ENCODE measurements at places on chromosomes 13 and 19.

- DNase-seq, result no peak
These were observed 372.0 kb downstream of the RFC3 start for GRCh38 chr13:34189946-34190345.

DNA sequence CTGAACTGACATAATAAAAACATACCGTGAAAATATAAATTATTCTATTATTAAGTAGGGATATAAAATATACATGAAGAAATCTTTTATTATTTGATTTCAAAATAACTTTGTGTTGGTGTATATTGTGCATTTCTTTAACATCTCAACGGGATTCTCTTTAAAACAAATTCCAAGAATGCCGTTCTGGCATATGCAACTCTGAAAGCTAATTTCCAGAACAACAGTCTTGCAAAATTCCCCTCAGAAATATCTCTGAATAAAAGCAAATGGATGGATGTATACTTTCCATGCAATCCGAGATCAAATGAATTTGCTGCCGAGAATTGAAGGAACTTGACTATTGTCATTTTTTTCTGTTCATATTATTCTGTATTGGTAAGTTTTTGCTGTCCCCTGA, 1579.8 kb downstream of the PCDH9 start:
- no peak for DNase-seq

DNA sequence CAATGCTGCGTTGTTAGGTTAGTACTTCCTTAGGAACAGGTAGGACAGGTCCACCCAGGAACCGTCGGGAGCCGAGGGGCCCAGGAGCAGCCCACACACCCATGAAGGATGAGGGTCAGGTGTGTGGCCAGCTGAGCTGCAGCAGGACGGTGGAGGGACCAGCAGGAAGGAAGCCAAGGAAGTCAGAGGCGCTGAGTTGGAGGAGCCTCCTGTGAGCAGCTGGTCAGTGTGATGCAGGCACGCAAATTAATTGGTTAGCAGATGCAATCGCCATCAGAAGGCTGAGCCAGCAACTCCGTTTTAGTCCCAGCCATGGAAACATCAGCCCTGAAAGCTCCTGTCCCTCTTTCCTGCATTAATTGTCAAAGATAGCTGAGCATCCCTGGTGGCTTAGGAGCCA, 114.9 kb upstream of the SOX1 start:
- DNase-seq, result no peak

DNA sequence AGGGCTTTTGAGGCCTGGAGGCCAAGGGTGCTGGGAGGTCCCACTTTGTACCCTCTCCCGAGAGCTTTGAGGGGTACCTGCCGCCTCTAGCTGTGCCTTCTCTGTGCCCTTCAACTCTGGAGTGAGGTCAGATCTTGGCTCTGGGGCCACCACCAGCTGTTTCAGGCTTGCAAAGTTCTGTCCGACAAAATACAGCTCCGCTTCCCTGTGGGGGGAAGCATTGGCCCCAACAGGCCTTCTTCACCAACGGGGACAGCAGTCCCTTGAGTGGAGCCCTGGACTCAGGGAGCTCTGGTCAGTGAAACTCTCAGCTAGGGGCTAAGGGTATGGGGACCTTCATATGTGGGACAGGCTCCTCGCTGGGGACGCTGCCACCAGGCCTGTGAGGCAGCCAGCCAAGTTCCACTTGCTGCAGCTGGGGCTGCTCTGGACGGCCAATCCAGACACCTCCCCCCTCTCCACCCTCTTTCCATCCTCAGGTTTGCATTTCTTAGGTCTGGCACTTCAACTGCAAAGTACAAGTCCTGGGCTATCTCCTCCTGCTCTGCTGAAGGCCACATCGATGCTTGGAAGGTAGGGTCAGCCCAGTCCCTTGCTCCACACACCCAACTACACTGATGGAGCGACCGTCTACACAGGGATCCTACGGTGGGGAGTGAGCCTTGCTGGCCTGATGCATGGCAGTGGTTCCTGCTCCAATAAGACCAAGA, 46.8 kb downstream of the C13orf46 start:
- DNase-seq, result no peak

GRCh38 chr19:27738569-27739193, 1474.3 kb downstream of the UQCRFS1 start:
- DNase-seq, result no peak

DNA sequence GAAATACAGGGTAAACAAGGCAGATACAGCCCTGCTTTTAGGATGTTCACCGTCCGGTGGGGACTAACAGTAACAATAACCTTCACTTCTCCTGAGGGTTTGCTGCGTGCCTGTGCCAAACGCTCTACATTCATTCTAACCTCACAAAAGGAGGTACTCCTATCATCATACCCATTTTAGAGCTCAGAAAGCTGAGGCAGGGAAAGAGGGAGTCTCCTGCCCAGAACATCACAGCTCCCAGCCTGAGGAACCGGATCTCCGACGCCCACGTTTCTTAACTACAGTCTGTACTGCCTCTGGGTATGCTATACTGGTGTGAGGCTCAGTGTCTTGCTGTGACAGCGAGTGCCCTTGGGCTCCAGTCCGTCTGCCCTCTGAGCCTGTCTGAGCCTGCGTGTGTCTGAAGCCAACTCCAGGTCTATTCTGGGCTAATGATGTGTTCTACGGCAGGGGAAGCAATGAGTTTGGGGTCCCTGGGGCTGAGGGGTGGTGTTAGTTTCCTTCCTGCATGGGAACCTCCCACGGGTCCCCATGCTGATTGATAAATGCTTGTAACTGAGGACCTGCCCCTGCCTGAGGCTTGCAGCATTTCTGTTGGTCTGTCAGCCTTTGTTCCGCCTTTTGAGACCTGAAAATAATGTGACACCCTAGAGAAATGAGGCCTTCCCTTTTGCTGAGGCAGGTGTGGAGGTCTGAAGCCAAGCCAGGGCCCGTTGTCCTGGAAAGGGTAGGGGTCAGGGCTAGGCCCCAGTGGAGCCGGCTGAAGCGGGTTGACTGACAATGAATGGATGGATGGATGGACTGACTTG, 4.9 kb downstream of the LIPE start:
- DNase-seq, result no peak

DNA sequence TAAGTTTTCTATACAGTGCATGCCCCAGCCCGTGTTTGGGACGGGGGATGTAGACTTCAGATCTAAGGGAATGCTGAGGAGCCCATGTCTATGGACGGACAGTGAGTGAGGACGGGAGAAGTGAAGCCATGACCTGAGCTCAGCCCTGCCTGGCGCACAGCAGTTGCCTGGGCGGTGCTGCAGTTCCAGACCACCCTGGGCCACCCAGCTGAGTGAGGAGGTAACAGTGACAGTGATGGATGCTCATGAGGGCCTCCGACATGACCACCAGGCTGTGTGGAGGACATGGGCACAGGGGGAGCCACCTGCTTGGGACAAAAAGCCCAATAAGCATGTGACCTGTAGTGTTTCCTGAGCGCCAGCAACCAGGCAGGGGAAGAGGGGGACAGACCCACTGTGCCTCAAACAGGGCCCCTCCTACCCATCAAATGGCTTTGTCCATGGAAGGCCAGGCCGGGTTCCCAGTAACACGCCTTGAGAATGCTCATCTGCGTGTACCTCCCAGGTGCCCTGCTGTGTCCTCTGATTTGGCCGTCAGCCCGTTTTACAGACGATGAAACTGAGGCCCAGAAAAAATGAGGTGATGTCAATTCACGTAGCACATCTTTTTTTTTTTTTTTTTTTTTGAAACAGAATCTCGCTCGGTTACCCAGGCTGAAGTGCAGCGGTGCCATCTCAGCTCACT, 22.6 kb downstream of the NOSIP start:
- no peak for DNase-seq

GRCh38 chr13:108667205-108667604, 37.8 kb downstream of the MYO16 start:
- DNase-seq, result no peak

GRCh38 chr13:109331898-109332297, 454.5 kb downstream of the IRS2 start:
- no peak for DNase-seq

GRCh38 chr19:19176950-19177349, 6.9 kb upstream of the MEF2B start:
- DNase-seq, result no peak

DNA sequence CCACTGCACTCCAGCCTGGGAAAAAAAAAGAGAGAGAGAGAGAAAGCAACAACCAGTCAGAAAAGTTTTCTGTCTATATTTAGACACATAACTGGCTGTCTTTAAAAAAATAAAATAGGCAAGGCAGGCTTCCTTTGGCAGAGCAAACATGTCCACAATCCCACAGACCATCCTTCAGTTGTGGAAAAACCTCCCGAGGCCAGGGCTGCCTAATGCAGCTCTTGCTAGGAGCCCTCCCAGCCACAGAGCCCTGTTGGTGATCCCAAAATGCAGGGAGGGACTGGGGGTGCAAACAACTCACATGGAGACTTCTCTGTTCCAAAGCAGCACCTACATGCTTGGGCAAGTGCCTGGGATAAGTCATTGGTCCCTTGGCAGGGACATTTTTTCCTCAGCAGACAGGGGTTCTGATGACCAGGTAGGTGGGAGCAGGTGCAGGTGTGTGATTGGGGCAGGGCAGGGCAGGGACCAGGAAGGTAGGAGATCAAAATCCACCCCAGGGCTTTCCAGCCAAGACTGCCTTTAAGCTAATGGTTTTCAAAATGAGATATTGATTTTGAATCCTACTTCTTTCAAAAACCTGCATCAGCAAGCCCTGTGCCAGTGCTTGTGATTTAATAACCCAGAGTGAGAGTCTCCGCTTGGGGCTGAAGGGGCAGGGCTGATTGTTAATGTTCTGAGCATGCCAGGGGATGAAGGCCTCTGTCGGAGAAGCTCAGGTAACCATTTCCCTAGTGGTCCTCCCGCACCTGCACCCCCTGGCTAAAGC, 178.5 kb downstream of the USP12 start:
- DNase-seq, result no peak

DNA sequence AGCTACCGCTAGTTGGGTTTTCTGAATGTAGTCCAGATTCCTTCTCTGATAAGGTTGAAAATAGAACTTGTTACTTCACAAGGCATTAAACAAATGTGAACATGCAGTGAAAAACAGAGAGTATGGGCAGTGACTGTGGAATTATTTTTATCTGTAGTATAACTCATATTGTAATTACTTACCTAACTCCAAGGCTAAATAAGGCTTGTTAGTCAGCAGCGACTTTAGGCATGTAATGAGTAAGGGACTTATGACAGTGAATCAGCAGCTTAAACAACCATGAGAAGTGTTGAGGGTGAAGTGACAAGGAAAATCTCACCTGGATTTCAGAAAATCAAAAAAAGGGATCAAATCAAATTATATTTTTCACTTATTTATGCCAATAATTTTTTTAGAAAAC, 1719.5 kb upstream of the MIR17HG start:
- DNase-seq, result peak; percentile 18

GRCh38 chr19:17841371-17841809, 6.4 kb downstream of the JAK3 start:
- DNase-seq, result no peak

GRCh38 chr19:40313229-40313983, 28.3 kb upstream of the AKT2 start:
- no peak for DNase-seq

- DNase-seq, result no peak
These were observed 1646.0 kb downstream of the PCDH9 start for GRCh38 chr13:65584126-65584525.

DNA sequence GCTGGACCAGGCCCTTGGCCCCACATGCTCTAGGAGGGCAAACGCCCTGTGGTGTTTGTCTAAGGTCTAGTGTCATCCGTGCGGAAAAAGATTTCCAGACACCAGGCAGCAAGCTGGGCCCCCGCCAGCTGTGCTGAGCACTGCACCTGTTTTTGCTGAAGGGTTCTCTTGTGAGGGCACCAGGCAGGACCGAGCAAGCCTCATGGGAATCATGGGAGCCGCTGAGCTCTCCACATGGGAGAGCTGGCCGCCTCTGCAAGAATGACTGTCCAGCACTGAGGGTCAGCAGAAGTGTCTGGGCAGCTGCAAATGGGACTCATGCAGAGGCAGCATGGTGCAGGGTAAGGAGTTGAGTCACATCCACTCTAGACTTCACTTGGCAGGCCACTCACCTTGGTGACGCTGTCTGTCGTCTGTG, 12.0 kb downstream of the B3GNT8 start:
- DNase-seq, result no peak

DNA sequence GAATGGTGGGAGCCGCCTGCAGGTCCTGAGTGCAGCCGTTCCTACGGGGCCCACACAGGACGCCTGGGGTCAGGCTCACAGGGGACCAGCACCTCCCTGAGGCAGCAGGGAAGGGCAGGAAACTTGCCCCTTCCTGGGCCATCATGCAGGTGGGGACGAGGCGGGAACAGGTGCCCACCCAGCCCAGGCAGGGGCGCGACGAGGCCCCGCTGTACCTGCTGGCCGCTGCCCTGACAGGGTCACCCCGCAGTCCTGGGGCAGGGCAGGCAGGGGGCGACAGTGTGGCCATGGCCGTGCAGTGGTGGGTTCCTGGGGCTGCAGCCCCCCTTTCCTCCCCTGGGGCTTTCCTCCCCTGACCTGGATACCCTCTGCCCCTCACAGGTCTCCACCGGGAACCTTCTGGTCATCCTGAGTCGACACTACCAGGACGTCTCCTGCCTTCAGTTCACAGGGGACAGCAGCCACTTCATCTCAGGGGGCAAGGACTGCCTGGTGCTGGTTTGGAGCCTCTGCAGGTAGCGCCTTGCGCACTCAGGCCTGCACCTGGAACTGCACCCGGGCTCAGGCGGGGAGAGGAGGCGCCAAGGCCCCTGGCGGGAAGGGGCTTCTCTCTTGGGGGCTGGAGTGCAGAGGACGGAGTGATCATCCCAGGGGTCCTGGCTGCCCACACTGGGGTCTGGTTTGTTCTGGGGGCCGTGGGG, 5.4 kb downstream of the WDR18 start:
- no peak for DNase-seq

- no peak for DNase-seq
These were observed 9.6 kb upstream of the ZC3H13 start for GRCh38 chr13:46062185-46062584.

DNA sequence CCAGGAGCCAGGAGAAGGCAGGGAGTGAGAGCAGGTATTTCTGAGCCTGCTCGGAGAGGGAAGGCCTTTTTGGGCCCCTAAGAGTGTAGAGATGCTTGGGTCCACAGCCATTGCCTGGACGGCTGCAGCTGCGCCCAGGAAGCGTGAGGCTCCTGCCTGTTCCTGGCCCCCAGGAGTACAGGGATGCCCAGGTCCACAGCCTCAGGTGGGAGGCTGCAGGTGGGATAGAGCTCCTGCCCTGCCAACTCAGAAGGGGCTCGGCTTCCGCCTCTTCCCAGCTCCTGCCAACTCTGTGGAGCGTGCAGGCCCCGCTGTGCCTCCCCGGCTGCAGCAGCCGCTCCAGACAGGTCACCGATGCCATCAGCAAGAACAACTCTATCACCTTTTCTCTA, 351.0 kb upstream of the PCDH20 start:
- no peak for DNase-seq

DNA sequence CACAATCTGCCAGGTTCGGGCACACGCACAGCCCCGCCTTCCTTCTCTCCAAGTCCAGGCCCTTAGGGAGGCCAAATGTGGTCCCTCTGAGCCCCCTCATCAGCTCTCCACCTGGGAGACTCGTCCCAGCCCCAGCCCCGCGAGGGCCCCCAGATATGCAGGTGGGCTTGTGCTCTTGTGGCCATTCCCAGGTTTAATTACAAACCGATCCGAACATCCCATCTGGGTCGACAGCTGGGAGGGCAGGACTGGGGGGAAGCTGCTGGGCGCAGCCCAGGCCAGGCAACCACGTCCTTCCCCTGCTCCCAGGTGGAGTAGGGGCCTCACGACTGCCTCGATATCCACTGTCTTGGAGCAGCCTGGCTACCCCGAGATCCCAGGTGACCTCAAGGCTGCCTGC, 7.5 kb upstream of the C2CD4C start:
- no peak for DNase-seq

GRCh38 chr19:36049080-36049698, 4.9 kb downstream of the THAP8 start:
- no peak for DNase-seq

- DNase-seq, result peak; percentile 78
These were observed 744 bp upstream of the POU2F2 start for GRCh38 chr19:42132851-42133528.

Data from OCI-M1 (cell line).